ENCODE measurements at places on chromosomes 12 and 14.

GRCh38 chr12:94080341-94081009, 67.9 kb upstream of the PLXNC1 start:
- no peak for DNase-seq

- DNase-seq, result no peak
Observed at GRCh38 chr12:21911832-21912231, 29.4 kb downstream of the ABCC9 start.

GRCh38 chr14:23023022-23023794, 11.5 kb downstream of the PSMB5 start:
- no peak for DNase-seq

DNA sequence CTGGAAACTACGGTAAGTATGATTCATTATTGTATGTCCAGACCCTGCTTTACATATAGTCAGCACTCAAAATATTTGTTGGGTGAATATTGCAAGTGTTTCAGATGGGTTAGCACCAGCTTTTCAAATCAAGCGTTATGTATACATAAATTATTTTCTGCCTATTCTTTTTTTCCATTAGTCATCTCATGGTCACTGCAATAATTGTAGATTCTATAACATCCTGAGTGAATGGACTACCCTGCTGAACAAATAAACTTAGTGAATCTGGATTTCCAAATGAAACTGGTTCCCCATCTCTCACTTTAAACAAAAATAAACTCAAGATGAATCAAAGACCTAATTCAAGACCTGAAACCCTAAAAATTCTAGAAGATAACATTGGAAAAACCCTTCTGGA, 152.3 kb downstream of the DIO2 start:
- DNase-seq, result peak; percentile 25

DNA sequence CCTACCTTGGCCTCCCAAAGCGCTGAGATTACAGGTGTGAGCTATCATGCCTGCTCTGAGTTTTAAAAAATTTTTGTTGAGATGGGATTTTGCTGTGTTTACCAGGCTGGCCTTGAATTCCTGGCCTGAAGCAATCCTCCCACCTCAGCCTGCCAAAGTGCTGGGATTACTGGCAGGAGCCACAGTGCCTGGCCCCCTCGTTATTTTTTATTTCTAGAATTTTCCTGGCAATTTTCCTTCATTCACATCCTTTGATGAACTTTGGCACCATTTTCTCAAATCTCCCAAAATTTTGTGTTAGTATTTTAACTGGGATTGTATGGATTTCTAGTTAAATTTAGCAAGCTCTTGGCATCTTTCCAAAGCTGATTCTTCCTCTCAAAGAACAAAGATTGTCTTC, 24.6 kb upstream of the SCARB1 start:
- DNase-seq, result no peak

GRCh38 chr14:74218462-74218861, 20.8 kb upstream of the VSX2 start:
- no peak for DNase-seq

DNA sequence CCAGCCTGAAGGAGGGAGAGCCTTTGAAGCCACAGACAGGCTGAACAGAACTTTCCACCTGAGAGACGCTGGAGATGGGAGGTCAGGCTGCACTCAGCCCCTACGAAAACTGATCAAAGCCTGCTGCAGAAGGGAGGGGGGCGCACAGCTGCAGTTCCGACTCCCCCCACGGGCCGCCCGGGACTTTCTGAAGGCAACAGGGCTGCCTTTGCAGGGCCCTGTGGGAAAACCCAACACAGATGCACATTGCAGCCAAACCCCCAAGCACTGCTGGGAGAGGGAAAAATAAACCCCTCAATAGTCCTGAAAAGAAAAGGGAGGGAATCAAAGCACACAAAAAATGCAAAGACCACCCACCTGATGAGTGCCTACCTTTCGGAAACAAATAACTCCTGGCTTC, 290.6 kb downstream of the ZFP36L1 start:
- no peak for DNase-seq

DNA sequence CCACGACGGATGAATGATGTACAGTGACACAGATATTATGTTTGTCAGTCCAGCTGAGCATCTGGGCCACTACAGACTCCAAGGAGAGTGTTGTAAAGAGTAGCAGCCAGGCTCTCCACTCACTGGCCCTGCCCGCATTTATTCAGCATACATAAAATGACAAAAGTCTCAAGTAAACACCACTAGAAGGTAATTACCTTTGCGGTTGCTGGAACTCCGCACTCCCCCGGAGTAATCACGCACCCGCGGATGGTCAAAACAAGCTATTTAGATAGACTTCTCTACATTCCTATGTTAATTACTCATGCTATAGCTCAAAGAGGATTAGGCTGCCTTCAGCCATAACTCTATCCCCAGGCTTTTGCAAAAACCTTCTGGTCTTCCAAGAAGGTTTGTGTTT, 18.8 kb upstream of the STRAP start:
- no peak for DNase-seq

GRCh38 chr12:27331291-27331926, 1.2 kb upstream of the BMAL2 start:
- peak; percentile 79 for DNase-seq

- no peak for DNase-seq
Observed at GRCh38 chr12:457676-458075, 2.1 kb upstream of the B4GALNT3 start.

- DNase-seq, result no peak
Observed at GRCh38 chr12:15751741-15752140, 37.4 kb downstream of the EPS8 start.

DNA sequence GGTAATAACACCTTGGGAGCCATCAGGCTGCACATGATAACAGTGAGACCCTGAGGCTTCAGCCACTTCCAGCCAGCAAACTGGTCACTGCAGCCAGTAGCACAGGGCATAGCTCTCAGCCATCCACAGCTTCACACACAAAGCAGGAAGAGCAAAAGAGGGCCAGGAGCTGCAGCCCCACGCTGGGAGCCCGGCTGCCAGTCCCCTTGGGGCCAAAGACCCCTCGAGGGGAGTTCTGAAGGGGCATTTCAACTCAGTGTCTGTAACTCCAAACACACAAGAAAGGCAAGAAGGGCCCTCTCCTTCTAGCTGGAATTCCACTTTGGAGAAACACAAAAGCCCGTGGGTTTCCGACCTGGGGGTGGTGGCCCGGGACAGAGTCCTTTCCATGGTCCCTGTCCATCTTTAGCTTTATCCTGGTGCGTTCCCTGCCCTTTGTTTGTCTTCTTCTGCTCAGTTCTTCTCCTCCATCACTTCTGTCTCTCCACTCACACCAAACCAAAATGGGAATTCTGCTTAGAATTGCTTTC, 151.8 kb upstream of the FKBP4 start:
- DNase-seq, result no peak

GRCh38 chr12:111692575-111693210, 6.8 kb downstream of the ACAD10 start:
- DNase-seq, result no peak

DNA sequence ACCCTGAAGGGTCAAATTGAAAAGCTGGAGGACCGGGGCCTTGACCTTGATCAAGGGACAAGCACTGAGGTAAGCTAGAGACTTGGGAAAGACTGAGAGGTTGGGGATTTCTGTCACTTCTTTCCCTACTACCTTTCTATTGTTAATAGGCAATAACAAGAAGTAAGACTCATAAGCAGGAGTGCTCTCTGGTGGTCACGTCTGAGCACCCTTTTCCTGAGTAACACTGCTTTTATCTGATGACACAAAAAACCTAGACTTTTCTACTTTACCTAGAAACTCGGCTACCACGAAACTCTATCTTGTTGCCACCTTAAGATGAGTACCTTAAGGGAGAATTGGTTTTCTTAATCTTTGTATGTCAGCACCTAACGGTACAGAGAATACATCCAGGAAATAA, 35.5 kb upstream of the PPFIBP1 start:
- DNase-seq, result no peak

GRCh38 chr12:52200086-52200780, 8.4 kb upstream of the KRT80 start:
- no peak for DNase-seq

DNA sequence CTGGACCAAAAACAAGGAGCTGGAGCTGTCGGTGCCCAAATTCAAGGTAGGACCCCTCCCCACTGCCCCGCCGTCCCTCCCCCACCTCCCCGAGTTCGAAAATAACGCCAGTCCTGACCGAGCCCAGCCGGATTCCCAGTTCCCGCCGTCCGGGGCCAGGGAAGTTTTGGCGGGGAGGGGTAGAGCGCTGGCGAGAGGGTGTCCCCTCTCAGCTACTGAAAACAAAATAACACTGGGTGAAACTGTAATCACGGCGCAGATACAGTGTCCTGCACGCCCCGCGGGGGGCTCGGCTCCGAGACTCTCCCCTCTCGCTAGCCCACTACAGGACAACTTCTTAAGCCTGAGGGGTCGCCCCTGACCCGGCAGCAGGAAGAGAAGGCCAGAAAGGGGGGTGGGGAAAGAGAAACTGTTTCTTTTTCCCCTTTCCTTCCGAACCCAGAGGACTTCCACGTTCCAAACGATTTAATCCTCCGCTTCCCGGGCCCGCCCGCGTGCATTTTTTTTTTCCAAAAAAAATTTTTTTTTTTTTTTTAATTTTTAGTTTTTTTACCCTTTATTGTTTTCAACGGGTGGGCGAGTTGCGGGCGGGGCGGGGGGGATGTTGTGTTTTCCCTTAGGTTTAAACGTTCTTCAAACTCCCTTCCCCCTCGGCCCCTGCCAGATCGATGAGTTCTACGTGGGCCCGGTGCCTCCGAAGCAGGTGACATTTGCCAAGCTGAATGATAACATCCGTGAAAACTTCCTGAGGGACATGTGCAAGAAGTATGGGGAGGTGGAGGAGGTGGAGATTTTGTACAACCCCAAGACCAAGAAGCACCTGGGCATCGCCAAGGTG, 1.6 kb downstream of the SETD1B start:
- DNase-seq, result peak; percentile 26

- DNase-seq, result no peak
Observed at GRCh38 chr12:27133022-27133590, 50.7 kb upstream of the C12orf71 start.

DNA sequence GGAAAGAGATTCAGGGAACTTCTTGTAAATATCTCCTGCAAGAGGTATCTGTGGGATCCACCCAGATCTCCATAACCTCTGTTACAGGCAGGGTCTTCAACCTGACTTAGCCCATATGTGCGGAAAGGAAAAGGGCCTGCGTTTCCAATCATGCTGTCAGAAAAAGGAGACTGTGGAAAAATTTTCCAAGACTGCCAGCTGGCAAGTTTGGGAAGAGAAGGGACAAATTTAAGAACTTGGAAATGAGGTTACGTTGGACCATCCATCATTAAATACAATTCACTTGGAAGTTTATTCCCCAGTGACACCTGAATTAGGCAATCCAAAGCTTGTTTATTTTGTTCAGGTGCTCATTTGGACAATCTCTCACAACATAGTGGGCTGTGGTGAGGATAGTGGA, 13.9 kb downstream of the PTHLH start:
- DNase-seq, result no peak

GRCh38 chr12:103698752-103699560, 111.9 kb downstream of the STAB2 start:
- no peak for DNase-seq

GRCh38 chr12:94594443-94594825, 55.9 kb downstream of the TMCC3 start:
- DNase-seq, result no peak

Data from fibroblast of gingiva (primary cell).